ENCODE measurements at places on chromosomes 7 and 10.
A peak's percentile ranks its signal among the peaks of the same experiment; 100 is the strongest.

GRCh38 chr10:95865814-95866466, 41.8 kb upstream of the CC2D2B start:
- no peak for DNase-seq

DNA sequence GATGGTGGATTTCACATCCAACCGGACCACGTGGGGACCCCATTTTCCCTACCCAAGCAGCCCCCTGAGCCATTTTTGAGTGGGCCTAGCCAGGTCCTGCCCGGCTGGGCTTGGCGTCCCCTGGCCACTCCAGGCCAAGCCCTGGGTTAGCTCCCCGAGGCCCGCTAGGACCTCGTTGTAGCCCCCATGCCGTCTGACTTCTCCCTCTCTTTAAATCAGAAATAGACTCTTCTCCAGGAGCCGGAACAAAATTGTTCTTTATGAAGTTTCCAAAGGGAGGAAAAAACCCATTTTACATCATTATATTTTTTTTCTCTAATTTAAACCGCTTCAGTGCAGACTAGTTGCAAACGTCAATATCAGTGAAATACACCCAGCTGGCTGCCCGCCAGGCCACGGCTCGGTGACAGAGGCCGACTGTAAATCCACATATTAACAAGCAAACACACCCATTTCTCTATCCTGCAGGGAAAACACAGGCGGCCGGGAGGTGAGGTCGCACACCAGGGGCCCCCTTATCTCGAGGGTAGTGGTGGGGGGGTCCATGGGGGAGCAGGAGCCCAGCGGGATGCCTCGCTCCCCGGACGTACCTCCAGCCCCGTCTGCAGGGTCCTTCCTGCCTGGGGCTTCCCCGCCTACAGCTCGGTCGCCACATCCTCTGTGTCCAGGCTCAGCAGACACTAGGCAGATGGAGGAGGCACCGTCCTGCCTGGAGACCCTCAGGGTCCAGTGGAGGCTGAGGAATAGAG, 72.7 kb downstream of the ELFN1 start:
- peak; percentile 46 for DNase-seq

DNA sequence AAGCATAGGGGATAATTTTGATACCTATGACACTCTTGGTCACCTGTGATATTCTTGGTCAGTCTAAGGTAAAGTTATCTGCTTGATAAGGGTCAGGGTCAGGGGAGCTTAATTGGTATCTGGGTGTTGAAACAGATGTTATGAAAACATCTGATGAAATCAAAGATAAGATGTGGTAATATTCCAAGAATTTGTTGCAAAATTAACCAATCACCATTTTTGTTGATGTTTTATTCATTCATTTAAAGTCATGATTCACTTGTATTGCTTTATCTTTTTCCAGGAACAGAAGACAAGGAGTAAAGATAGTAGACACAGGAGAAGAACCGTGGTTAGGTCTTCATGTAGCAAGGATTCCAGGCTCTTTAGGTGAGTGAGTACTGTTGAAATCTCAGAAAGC, 103.1 kb downstream of the SEMA3C start:
- DNase-seq: no peak

GRCh38 chr7:125088555-125088954, 158.9 kb upstream of the POT1 start:
- no peak for DNase-seq

GRCh38 chr10:18409599-18410397, 241.6 kb downstream of the NSUN6 start:
- no peak for DNase-seq
